ENCODE measurements at places on chromosomes 16 and 17. TPM values are rescaled to one million over a fixed set of nuclear protein-coding genes. Genes with fewer than 3 reads are reported as not detected.
A peak's percentile ranks its signal among the peaks of the same experiment; 100 is the strongest.

Gene SHISA9
- not detected for total RNA-seq

GRCh38 chr17:68089881-68090280, 54.3 kb downstream of the KPNA2 start:
- no peak overlapping the region for H3K27ac ChIP-seq

Gene NTN1
- total RNA-seq = 0.69 TPM

Gene PCGF2
- total RNA-seq = 2.7 TPM

- peaks cover 5% of the 10 kb centered on the region for H3K36me3 ChIP-seq
- no peak overlapping the region for H3K27ac ChIP-seq
- DNase-seq = no peak
- H3K4me1 ChIP-seq = no peaks in the 10 kb centered on the region
These were observed 33.0 kb upstream of the ZFHX3 start for GRCh38 chr16:73080931-73081330.

Gene SMIM36
- total RNA-seq = not detected

Gene HSD3B7
- total RNA-seq = 4.7 TPM

- peaks cover 85% of the 10 kb centered on the region for H3K4me1 ChIP-seq
These were observed 22.1 kb downstream of the PRKCB start for GRCh38 chr16:23857881-23858269.

DNA sequence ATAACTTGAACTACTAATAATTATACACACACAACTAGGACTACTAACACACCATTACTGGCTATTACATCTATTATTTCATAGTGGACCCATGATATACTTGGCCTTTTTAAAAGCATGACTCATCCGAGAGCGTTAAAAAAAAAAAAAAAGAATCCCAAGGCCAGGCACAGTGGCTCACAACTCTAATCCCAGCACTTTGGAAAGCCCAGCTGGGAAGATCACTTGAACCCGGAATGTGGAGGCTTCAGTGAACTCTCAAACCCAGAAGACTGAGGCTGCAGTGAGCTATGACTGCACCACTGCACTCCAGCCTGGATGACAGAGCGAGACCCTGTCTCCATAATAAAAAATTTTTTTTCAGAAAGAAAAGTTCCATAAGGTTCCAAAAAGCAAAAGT, 3.1 kb downstream of the GLG1 start:
- DNase-seq = no peak

Gene CLCN7
- total RNA-seq = 53.7 TPM

Gene ADAM11
- 0.56 TPM for total RNA-seq

GRCh38 chr16:29825145-29826044, 5.1 kb downstream of the MVP start:
- peak overlapping the region; percentile 94 for H3K27ac ChIP-seq
- peak overlapping the region; percentile 72 for H3K4me3 ChIP-seq
- DNase-seq = peak; percentile 74
- no peaks in the 10 kb centered on the region for H3K27me3 ChIP-seq
- H3K36me3 ChIP-seq = peaks cover 5% of the 10 kb centered on the region
- peaks cover 64% of the 10 kb centered on the region for H3K4me1 ChIP-seq

- H3K4me1 ChIP-seq = peaks cover 47% of the 10 kb centered on the region
- peak overlapping the region; percentile 99 for H3K27ac ChIP-seq
- no peaks in the 10 kb centered on the region for H3K27me3 ChIP-seq
- DNase-seq = peak; percentile 56
- H3K4me3 ChIP-seq = peak overlapping the region; percentile 99
These were observed 616 bp downstream of the ACTG1 start for GRCh38 chr17:81511804-81512561.

GRCh38 chr17:57221366-57222350, 34.7 kb upstream of the MSI2 start:
- no peak overlapping the region for H3K4me3 ChIP-seq
- peaks cover 8% of the 10 kb centered on the region for H3K36me3 ChIP-seq
- H3K4me1 ChIP-seq = no peaks in the 10 kb centered on the region
- DNase-seq = no peak

GRCh38 chr17:30274887-30275286, 16.9 kb downstream of the BLMH start:
- H3K36me3 ChIP-seq = peaks cover 12% of the 10 kb centered on the region
- no peak overlapping the region for H3K4me3 ChIP-seq
- no peaks in the 10 kb centered on the region for H3K27me3 ChIP-seq
- H3K4me1 ChIP-seq = no peaks in the 10 kb centered on the region
- no peak for DNase-seq

GRCh38 chr17:45313996-45314740, 2.7 kb downstream of the MAP3K14 start:
- peaks cover 55% of the 10 kb centered on the region for H3K36me3 ChIP-seq
- H3K4me1 ChIP-seq = peaks cover 75% of the 10 kb centered on the region
- H3K27me3 ChIP-seq = no peaks in the 10 kb centered on the region
- H3K4me3 ChIP-seq = peak overlapping the region; percentile 94
- H3K27ac ChIP-seq = peak overlapping the region; percentile 100

- H3K27ac ChIP-seq = no peak overlapping the region
- no peaks in the 10 kb centered on the region for H3K27me3 ChIP-seq
- no peak for DNase-seq
- H3K36me3 ChIP-seq = peaks cover 5% of the 10 kb centered on the region
These were observed 6.9 kb upstream of the EIF1 start for GRCh38 chr17:41681776-41682175.

DNA sequence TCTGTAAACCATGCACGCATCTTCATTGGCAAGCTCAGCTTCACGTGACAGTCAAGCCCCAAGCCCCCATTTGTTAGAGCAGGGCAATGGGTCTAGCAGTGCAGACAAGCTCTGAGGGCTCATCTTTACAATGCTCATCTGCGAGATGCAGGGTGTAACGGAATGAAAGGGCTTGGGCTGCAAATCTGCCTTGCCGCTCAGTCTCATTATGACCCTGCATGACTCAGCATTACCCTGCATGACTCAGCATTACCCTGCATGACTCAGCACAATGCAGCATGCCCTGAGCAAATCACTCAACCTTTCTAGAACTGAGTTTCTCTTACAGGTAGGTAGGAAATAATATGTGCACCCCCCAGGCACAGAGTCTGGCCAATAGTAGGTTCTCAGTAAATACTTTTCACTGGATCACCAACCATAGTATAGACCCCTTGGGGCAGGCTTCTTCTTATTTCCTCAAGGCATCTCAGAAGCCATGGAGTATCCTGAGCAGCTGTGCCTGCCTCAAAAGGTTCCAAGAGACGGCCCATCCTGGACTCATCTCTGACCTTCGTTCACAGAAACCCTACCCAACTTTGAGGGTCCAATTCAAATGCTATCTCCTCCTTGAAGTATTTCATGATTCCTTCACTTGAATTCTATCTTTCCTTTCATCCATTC, 391.3 kb upstream of the CDH5 start:
- H3K4me1 ChIP-seq = no peaks in the 10 kb centered on the region
- H3K4me3 ChIP-seq = no peak overlapping the region
- H3K36me3 ChIP-seq = no peaks in the 10 kb centered on the region
- H3K27ac ChIP-seq = no peak overlapping the region
- DNase-seq = no peak

- no peak overlapping the region for H3K27ac ChIP-seq
- peaks cover 35% of the 10 kb centered on the region for H3K4me1 ChIP-seq
- H3K36me3 ChIP-seq = peaks cover 28% of the 10 kb centered on the region
- DNase-seq = no peak
- no peak overlapping the region for H3K4me3 ChIP-seq
- H3K27me3 ChIP-seq = no peaks in the 10 kb centered on the region
These were observed 7.5 kb downstream of the TK1 start for GRCh38 chr17:78179372-78179771.

Gene ABCA3
- 13.7 TPM for total RNA-seq
